ENCODE measurements at places on chromosomes 16 and 17. TPM values are rescaled to one million over a fixed set of nuclear protein-coding genes. Genes with fewer than 3 reads are reported as not detected.

CMTM1 gene
- 0.61 TPM for total RNA-seq

KREMEN2 gene
- not detected for total RNA-seq

OR3A2 gene
- 0.46 TPM for total RNA-seq

DNA sequence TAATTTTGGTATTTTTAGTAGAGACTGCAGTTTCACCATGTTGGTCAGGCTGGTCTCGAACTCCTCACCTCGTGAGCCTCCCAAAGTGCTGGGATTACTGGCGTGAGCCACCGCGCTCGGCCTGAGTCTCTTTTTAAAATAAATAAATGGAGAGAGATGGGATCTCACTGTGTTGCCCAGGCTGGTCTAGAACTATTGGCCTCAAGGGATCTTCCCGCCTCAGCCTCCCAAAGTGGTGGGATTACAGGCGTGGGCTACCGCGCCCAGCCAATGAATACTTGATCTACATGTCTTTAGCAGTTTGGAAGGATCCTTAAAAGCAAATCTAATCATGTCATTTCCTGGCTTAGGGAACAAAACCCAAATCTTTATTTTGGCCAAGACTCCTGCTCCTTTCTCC is 1.2 kb downstream of the DHODH start:
- peaks cover 11% of the 10 kb centered on the region for H3K4me1 ChIP-seq
- no peak overlapping the region for H3K27ac ChIP-seq
- no peak for DNase-seq
- no peak overlapping the region for H3K4me3 ChIP-seq
- H3K36me3 ChIP-seq, result no peaks in the 10 kb centered on the region

DNA sequence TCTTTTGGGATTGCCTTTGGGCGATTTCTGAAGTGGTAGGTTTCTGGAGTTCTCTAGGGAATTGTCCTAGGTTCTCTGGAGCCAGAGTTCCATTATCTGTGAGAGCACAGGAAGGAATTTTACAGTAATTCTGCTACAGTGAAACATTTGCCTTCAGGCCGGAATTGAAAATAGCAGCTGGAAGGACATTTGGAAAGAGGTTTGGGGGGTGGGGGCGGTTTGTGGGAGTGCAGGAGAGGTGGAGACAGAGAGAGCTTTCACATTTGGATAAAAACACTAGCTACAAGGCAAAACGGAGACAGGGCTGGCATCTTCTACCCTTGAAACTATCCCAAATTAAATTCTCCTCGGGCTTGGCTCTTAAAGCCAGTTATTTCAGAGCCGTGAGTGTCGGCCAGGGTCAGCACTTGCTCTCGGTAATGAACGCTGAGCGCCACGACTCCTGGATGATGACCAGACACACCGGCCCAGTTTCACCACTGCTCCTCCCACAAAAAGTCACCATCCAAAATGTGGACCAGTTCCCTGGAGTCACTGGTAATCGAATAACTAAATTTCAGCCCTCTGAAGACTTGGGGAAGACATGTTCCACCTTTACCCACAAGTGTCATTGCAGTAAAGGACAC is 67.7 kb upstream of the TANC2 start:
- no peaks in the 10 kb centered on the region for H3K27me3 ChIP-seq
- no peak for DNase-seq
- no peak overlapping the region for H3K4me3 ChIP-seq
- peaks cover 11% of the 10 kb centered on the region for H3K4me1 ChIP-seq
- no peak overlapping the region for H3K27ac ChIP-seq
- H3K36me3 ChIP-seq, result no peaks in the 10 kb centered on the region

DNA sequence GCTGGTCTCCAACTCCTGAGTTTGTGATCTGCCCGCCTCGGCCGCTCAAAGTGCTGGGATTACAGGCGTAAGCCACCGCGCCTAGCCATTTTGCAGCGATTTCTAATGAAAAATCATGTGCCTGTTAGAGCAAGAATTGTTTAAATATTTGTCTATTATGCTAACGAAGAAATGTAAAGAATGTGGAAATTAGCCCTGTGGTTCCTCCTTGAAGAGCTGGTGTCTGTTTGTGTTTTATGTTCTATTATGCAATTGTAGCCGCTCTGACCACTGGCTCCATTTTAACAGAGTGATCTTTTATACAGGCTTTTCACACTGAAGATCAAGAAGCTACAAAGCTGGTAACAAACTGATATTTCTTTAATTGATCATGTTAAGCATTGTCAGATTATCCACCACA is 217.3 kb downstream of the USP22 start:
- no peak overlapping the region for H3K4me3 ChIP-seq
- no peak for DNase-seq
- H3K27me3 ChIP-seq, result no peaks in the 10 kb centered on the region
- no peaks in the 10 kb centered on the region for H3K4me1 ChIP-seq
- no peak overlapping the region for H3K27ac ChIP-seq

GRCh38 chr16:14284930-14285512 is 213.9 kb downstream of the MRTFB start:
- no peaks in the 10 kb centered on the region for H3K27me3 ChIP-seq
- H3K4me1 ChIP-seq, result peaks cover 15% of the 10 kb centered on the region
- DNase-seq, result no peak
- H3K27ac ChIP-seq, result peak overlapping the region; percentile 93

DNA sequence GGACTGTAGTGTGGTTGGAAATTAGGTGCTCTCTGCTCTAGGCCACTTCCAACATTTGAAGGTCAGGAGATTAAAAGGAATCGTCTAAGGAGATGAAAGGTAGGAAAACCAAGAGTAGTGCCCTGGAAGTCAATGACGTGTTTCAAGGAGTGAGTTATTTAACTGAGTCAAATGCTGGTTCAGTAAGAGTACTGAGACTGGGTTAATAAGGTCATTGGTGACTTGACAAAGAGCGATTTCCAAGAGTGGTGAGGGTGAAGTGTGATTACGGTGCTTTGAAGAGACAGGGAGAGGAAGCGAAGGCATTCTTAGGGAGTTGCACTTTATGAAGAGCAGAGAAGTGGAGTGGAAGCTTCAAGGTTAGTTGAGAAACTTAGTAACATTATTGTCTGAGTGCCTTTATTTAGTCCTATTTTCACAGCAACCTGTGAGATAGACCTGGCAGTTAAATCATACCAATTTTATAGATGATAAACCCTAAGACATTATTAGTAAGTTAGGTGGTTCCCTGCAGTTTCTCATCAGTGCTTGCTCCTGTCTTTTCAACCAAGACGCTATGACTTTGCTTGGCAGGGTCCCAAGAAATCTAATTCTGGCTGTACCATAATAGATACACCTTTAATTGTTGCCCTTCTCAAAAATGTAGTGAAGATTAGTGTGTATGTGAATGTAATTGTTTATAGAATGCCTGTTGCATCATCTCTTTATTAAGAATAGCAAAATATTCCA is 5.9 kb downstream of the ZNF207 start:
- no peak overlapping the region for H3K27ac ChIP-seq
- no peaks in the 10 kb centered on the region for H3K27me3 ChIP-seq
- H3K36me3 ChIP-seq, result peaks cover 57% of the 10 kb centered on the region
- H3K4me1 ChIP-seq, result peaks cover 74% of the 10 kb centered on the region
- no peak for DNase-seq

DNA sequence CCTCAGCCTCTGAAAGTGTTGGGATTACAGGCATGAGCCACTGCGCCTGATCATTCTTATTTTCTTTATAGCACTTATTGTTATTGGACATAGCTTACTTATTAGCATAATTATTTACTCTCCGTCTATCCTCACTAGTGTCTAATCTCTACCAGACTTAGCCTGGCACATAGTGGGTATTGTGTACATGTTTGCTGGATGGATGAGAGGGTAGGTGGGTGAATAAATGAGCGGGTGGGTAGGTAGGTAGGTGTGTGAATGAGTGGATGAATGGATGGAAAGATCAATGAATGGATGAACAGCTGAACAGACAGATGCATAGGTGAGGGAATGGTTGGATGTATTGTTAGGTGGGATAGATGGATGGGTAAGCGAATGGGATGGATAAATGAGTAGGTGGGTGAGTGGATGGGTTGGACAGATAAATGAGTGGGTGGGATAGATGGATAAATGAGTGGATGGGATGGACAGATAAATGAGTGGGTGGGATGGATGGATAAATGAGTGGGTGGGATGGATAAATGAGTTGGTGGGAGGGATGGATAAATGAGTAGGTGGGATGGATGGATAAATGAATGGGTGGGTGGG is 51.9 kb downstream of the ABCC6 start:
- H3K36me3 ChIP-seq, result peaks cover 31% of the 10 kb centered on the region
- H3K4me1 ChIP-seq, result no peaks in the 10 kb centered on the region
- H3K27ac ChIP-seq, result no peak overlapping the region

DNA sequence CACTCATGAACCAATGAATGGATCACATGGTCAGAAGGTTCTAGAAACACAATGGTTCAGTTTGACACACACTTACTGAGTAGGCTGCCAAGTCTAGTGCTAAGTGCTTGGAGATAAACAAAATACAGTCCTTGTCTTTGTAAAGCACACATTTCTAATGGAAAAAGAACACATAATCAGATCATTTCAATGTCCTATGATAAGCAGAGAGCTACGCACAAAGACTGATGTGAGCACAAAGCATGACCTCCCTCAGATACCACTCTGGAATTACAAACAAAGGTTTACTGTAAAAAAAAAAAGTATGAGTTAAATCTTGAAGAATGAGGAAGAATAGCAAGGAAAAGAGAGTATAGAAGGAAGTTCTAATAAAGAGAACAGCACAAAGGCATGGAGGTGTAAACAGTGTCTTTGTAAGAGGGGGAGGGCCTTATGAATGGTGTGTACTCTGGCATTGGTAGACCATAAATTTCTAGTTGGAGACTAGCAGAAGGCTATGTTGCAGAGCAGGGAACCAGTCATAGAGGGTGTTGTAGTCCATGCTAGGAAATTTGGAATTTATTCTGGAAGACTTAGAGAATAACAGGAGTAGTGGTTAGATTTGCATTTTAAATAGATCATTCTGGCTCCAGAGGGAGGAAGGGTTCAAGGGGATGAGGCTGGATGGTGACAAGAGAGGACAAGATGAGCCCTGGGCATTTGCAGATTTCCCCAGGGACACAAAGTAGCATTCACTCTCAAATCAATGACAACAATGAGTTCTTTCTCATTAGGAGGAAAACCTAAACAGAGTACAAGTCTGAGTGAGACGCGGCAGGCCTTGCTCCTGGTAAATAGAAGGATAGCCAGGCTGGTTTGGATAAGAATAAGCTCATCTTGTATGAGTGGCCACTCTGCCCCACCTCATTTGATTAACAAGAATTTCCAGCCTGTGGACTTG is 468.0 kb downstream of the TOX3 start:
- H3K4me1 ChIP-seq, result no peaks in the 10 kb centered on the region
- no peak overlapping the region for H3K4me3 ChIP-seq
- H3K36me3 ChIP-seq, result no peaks in the 10 kb centered on the region
- DNase-seq, result no peak
- no peaks in the 10 kb centered on the region for H3K27me3 ChIP-seq
- H3K27ac ChIP-seq, result no peak overlapping the region

- no peaks in the 10 kb centered on the region for H3K36me3 ChIP-seq
- H3K27me3 ChIP-seq, result no peaks in the 10 kb centered on the region
Measured at GRCh38 chr16:88934066-88934667, 42.8 kb downstream of the CBFA2T3 start.

GRCh38 chr17:48335858-48336500 is 94.0 kb downstream of the SKAP1 start:
- no peak for DNase-seq
- no peak overlapping the region for H3K27ac ChIP-seq
- H3K36me3 ChIP-seq, result no peaks in the 10 kb centered on the region
- no peak overlapping the region for H3K4me3 ChIP-seq

DNA sequence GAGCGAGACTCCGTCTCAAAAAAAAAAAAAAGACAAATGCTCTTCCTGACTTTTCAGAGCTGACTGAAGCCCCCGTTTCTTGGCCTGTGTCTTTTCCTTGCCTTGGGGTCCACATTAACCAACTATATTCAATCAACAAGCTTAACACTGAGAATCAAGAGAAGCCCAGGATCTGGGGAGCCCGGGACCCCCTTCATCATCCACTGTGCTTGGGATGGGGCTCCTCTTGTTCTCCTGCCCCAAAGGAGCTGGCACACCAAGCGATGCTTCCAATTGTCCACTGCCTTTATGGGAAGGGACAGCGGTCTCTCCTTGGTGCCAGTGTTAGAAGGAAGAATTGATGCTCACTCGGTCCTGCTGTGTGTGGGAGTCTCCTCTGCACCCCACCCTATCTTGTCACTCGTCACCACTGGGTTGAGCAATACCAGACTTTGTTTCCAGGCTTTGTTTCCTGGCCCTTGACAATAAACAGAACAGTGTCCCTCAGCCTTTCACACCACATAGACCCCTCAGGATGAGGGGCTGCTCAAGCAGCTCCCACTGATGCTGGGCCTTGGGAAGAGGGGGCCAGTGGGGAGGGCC is 146.7 kb downstream of the KCNJ12 start:
- no peak for DNase-seq
- no peaks in the 10 kb centered on the region for H3K36me3 ChIP-seq
- no peaks in the 10 kb centered on the region for H3K27me3 ChIP-seq
- H3K4me3 ChIP-seq, result no peak overlapping the region
- no peak overlapping the region for H3K27ac ChIP-seq
- H3K4me1 ChIP-seq, result no peaks in the 10 kb centered on the region

- H3K27ac ChIP-seq, result no peak overlapping the region
- no peak for DNase-seq
- H3K4me1 ChIP-seq, result no peaks in the 10 kb centered on the region
- no peaks in the 10 kb centered on the region for H3K36me3 ChIP-seq
Measured at GRCh38 chr17:57650548-57650947, 94.6 kb downstream of the CCDC182 start.

- H3K4me1 ChIP-seq, result no peaks in the 10 kb centered on the region
- H3K4me3 ChIP-seq, result no peak overlapping the region
- H3K27ac ChIP-seq, result no peak overlapping the region
- no peak for DNase-seq
Measured at GRCh38 chr16:47395733-47396498, 64.9 kb downstream of the ITFG1 start.
